T-helper 17 cell (primary cell): ENCODE measurements at places on chromosomes 16 and 17. TPM values are rescaled to one million over a fixed set of nuclear protein-coding genes. Genes with fewer than 3 reads are reported as not detected.

The C17orf78 gene
- not detected for total RNA-seq

The CLDN7 gene
- total RNA-seq: 0.78 TPM

The ENKD1 gene
- 6.1 TPM for total RNA-seq

The HOXB13 gene
- not detected for total RNA-seq

The MVP gene
- total RNA-seq: 154 TPM

The FA2H gene
- 1.7 TPM for total RNA-seq

DNA sequence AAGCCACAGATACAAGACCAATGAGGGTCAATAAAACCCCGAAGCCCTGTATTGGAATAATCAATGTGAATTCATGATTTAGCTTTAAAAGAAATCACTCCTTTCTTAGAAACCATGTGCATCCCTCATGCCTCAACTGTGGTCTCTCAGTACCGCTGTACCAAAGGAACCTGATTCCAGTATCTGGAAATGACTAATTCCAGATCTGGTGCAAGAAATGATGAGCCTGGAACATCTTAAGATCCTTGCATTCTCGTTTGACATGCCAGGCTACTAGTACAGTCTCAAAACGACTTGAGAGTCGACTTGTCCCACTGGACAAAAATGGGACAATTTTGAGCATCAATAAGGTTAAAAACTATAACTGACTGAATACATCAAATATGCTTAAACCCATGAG lies 21.2 kb downstream of the USP31 start:
- H3K27ac ChIP-seq: no peak overlapping the region
- DNase-seq: no peak
- peaks cover 9% of the 10 kb centered on the region for H3K4me1 ChIP-seq
- H3K4me3 ChIP-seq: no peak overlapping the region

DNA sequence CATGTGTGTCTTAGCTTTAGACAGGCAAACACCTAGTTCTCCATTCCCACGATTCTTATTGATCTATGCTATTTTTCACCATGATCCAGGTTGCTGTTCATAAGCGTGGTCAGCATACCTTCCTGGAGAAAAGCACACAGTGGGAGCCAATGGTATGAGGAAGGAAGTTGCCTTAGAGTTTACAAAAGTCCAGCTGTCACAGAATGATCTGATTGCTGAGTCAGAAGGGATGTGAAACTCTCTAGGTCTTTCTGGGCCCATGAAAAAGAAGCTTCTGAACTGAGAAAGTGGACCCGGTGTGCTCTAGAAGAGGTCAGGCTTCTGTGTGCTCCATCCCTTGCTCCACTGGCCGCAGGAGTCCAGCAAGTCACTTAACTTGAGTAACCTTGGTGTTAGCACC lies 71.0 kb upstream of the CCL1 start:
- H3K27me3 ChIP-seq: peaks cover 43% of the 10 kb centered on the region
- DNase-seq: no peak
- H3K36me3 ChIP-seq: no peaks in the 10 kb centered on the region
- no peak overlapping the region for H3K27ac ChIP-seq
- no peak overlapping the region for H3K4me3 ChIP-seq

- no peaks in the 10 kb centered on the region for H3K4me1 ChIP-seq
- no peaks in the 10 kb centered on the region for H3K27me3 ChIP-seq
- no peaks in the 10 kb centered on the region for H3K36me3 ChIP-seq
- no peak for DNase-seq
- no peak overlapping the region for H3K27ac ChIP-seq
These were observed 614.2 kb downstream of the TMEM114 start for GRCh38 chr16:7976125-7976524.

DNA sequence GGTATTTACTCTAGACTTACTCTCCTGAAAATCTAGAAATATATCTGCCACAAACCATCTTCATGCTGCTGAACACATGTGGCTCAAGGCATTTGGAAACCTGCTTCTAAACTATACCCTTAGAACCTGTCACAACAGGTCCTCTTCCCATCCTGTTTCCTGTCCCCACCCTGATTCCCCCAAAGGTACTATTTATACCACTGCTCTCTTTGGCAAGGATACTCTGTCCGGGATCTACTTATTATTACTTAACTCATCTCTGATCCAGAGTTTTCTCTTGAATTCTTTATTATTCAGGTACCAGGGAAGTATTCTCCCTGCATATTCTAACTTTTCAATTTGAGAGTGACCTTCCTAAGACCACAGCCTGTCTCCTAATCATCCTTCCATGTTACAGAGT lies 33.4 kb downstream of the TRAF4 start:
- no peaks in the 10 kb centered on the region for H3K27me3 ChIP-seq
- peaks cover 3% of the 10 kb centered on the region for H3K36me3 ChIP-seq
- no peak overlapping the region for H3K4me3 ChIP-seq
- peaks cover 37% of the 10 kb centered on the region for H3K4me1 ChIP-seq
- DNase-seq: no peak
- peak overlapping the region; percentile 82 for H3K27ac ChIP-seq

GRCh38 chr16:12688951-12689850 lies 114.5 kb downstream of the CPPED1 start:
- no peak overlapping the region for H3K4me3 ChIP-seq
- peaks cover 4% of the 10 kb centered on the region for H3K4me1 ChIP-seq
- no peaks in the 10 kb centered on the region for H3K27me3 ChIP-seq
- no peak overlapping the region for H3K27ac ChIP-seq

- peaks cover 6% of the 10 kb centered on the region for H3K4me1 ChIP-seq
- DNase-seq: no peak
- peaks cover 22% of the 10 kb centered on the region for H3K27me3 ChIP-seq
- H3K4me3 ChIP-seq: no peak overlapping the region
- H3K27ac ChIP-seq: no peak overlapping the region
- H3K36me3 ChIP-seq: peaks cover 2% of the 10 kb centered on the region
These were observed 104.6 kb downstream of the SEC14L1 start for GRCh38 chr17:77245162-77245926.

GRCh38 chr16:70433458-70434103 lies 5.3 kb downstream of the ST3GAL2 start:
- H3K4me3 ChIP-seq: no peak overlapping the region
- H3K4me1 ChIP-seq: peaks cover 47% of the 10 kb centered on the region
- H3K27me3 ChIP-seq: no peaks in the 10 kb centered on the region
- no peak overlapping the region for H3K27ac ChIP-seq

DNA sequence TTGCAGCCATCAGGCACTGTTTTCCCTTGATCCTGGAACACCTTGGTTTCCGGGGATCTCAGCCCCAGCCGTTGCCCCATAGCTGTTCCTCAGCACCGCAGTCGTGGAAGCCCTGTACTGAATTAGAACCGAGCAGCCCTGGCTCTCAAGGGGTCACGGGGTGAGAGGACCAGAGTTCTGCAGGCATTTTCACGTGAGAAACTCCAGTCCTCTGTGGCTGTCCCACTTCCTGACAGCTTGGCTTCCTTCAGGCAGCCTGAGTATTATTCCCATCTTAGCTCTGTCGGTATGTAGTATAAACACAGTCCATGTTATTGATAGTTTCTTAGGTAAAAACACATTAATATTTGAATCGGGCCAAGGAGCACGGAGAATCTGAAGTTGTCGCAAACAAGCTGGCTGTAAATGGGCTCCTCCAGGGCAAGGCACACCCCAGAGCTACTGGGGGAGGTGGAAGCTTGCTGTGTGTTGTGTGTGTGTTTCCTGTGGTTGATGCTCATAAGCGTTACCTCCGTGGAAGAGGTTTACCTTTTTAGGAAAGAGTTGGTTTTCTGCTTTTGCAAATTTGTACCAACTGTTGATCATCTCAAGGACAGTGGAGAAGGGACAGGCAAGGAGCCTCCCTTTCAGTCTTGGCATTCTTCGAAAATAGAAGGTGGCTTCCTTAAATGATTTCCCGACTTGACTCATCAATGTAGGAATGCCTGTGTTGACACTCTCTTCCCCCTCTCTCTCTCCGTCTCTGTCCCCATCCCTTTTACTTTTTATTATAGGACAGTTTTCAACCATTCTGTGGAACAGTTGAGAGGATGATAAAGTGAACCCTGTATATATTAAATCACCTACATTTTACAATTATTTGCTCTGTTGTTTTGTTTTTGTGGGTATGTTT lies 208.9 kb upstream of the CHMP6 start:
- H3K4me1 ChIP-seq: peaks cover 37% of the 10 kb centered on the region
- H3K4me3 ChIP-seq: peak overlapping the region; percentile 82
- no peak for DNase-seq
- no peaks in the 10 kb centered on the region for H3K27me3 ChIP-seq
- H3K36me3 ChIP-seq: peaks cover under 1% of the 10 kb centered on the region

- H3K27ac ChIP-seq: no peak overlapping the region
- H3K4me1 ChIP-seq: no peaks in the 10 kb centered on the region
- no peak overlapping the region for H3K4me3 ChIP-seq
- no peaks in the 10 kb centered on the region for H3K36me3 ChIP-seq
- DNase-seq: no peak
These were observed 116.8 kb upstream of the SOX9 start for GRCh38 chr17:72004011-72004427.

- H3K27ac ChIP-seq: peak overlapping the region; percentile 95
- H3K27me3 ChIP-seq: no peaks in the 10 kb centered on the region
- peak overlapping the region; percentile 82 for H3K4me3 ChIP-seq
- peaks cover 72% of the 10 kb centered on the region for H3K4me1 ChIP-seq
- H3K36me3 ChIP-seq: no peaks in the 10 kb centered on the region
These were observed 67.7 kb downstream of the MPRIP start for GRCh38 chr17:17109907-17110306.

GRCh38 chr17:19705771-19706770 lies 10.3 kb downstream of the SLC47A2 start:
- no peaks in the 10 kb centered on the region for H3K36me3 ChIP-seq
- no peak for DNase-seq
- no peak overlapping the region for H3K4me3 ChIP-seq
- H3K4me1 ChIP-seq: no peaks in the 10 kb centered on the region

- no peak overlapping the region for H3K27ac ChIP-seq
- DNase-seq: no peak
- no peaks in the 10 kb centered on the region for H3K36me3 ChIP-seq
- no peaks in the 10 kb centered on the region for H3K4me1 ChIP-seq
- no peak overlapping the region for H3K4me3 ChIP-seq
These were observed 359.3 kb upstream of the SALL1 start for GRCh38 chr16:51510416-51510815.

GRCh38 chr17:76040376-76040775 lies 13.3 kb upstream of the EVPL start:
- peaks cover 10% of the 10 kb centered on the region for H3K36me3 ChIP-seq
- H3K27me3 ChIP-seq: no peaks in the 10 kb centered on the region
- H3K27ac ChIP-seq: no peak overlapping the region
- H3K4me3 ChIP-seq: no peak overlapping the region

DNA sequence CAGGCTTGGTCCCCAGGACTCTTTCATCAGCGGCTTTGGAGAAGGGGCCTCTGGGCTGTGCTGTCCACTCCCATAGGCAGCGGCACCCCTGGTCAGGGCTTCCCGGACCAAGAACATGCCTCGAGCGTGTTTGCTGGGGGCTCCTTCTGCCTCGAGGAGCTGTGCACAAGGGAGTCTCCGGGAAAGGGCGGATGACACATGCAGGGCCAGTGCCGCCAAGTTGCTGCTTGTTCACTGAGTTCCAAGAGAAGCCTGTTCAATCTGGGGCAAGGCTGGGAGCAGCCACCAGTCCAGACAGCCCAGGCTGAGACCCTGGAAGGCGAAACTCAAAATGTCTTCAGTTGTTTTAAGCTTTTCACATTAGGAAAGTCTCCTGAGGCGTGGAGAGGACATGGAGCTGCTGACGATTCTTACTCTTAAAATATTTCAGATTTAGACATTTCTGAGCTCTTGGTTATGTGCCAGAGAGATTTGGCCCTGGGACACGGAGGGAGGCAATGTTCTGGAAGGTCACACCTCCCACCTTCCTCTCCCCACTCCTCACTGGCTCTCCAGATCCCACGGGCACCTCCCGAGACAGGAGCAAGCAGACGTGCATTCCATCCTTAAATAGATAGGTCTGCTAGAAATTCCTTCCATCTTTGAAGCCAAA lies 84.5 kb upstream of the ZNF469 start:
- H3K4me1 ChIP-seq: no peaks in the 10 kb centered on the region
- no peak overlapping the region for H3K4me3 ChIP-seq
- no peak overlapping the region for H3K27ac ChIP-seq
- H3K27me3 ChIP-seq: peaks cover 31% of the 10 kb centered on the region

- H3K27ac ChIP-seq: peak overlapping the region; percentile 90
- no peak for DNase-seq
- no peaks in the 10 kb centered on the region for H3K27me3 ChIP-seq
- H3K4me1 ChIP-seq: peaks cover 30% of the 10 kb centered on the region
- peak overlapping the region; percentile 64 for H3K4me3 ChIP-seq
These were observed 43.6 kb upstream of the PIK3R6 start for GRCh38 chr17:8910969-8911604.

DNA sequence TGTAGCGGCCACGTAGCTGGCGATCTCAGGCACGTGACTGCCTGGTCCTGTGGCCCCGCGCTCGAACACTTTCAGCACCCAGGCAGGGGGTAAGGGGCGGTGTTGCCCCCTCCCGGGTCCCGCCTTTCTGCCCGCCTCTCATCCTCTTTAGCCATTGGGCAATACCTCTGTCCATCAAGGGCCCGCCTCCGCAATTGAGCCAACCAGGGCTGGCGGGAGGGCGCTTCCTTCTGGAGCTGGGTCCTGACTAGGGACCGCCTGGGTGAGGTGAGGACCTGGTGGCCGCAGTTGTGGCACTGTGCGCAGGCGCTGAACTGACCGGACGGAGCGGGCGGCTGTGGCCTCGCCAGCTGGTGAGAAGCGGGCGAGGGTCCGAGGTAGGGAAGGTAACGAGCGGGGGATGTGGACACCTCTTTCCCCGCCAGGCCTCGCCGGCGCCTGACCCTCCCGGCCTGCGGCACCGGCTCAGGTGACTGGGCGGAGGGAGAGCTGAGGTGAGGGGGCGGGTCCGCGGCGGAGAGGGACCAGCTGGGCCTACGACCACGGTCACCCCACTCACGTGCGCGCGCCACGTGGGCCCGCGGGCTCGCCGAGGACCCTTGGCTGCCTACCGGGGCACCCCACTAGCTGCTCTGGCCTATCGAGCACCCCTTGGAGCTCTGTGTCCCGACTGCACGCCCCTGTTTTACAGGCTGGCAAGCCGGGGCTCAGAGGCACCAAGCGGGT lies at the start of gene PDP2:
TSS of gene PDP2 (plus strand) at position 228 of the 726 bp plus-strand sequence. CDS start 3,770 bp downstream, outside the sequence.
- H3K4me3 ChIP-seq: peak within 1 kb of the TSS; percentile 99
- DNase-seq: peak; percentile 77
- peak within 1 kb of the TSS; percentile 93 for H3K27ac ChIP-seq
- peaks cover 2% of the 10 kb centered on the region for H3K36me3 ChIP-seq
- no peaks in the 10 kb centered on the region for H3K27me3 ChIP-seq
- H3K4me1 ChIP-seq: peaks cover 18% of the 10 kb centered on the region

DNA sequence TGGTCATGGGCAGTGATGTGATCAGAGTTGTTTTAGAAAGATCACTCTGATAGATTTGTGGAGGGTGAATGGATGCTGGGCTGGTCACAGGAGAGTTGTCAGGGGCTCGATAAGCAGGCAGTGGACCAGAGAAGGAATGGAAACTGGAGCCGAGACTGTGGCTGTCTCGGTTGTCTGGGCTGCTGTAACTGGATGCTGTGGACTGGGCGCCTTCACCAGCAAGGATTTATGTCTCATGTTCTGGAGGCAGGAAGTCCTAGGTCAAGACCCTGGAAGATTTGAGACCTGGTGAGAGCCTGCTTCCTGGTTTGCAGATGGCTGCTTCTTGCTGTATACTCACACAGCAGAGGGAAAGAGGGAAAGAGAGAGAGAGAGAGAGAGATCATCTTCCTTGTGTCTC lies 203.6 kb downstream of the HS3ST4 start:
- peaks cover 30% of the 10 kb centered on the region for H3K27me3 ChIP-seq
- DNase-seq: no peak
- no peak overlapping the region for H3K27ac ChIP-seq
- H3K4me3 ChIP-seq: no peak overlapping the region
